ENCODE measurements at places on chromosomes 5 and 9. TPM values are rescaled to one million over a fixed set of nuclear protein-coding genes. Genes with fewer than 3 reads are reported as not detected.

- no peak for DNase-seq
These were observed 145.1 kb upstream of the RAI14 start for GRCh38 chr5:34511063-34511462.

- no peak for DNase-seq
These were observed 129.5 kb downstream of the TRIO start for GRCh38 chr5:14272548-14273205.

DNA sequence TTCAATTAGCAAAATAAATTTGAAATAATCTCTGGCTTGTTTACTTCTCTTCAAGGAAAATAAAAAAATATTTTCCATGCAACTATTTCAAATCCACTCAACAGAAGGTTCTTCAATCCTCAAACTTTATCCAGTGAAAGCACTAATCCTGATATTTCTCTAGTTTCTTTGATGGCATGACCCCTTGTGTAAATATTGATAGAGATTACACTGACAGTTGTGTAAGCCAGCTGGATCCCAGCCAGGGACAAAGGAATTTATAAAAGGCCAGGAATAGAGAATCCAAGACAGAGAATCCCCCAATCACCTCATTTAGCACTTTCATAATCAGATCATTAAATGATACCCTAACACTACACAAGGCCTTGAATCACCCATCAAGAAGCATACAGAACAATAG lies 135.2 kb downstream of the GNA14 start:
- no peak for DNase-seq

DNA sequence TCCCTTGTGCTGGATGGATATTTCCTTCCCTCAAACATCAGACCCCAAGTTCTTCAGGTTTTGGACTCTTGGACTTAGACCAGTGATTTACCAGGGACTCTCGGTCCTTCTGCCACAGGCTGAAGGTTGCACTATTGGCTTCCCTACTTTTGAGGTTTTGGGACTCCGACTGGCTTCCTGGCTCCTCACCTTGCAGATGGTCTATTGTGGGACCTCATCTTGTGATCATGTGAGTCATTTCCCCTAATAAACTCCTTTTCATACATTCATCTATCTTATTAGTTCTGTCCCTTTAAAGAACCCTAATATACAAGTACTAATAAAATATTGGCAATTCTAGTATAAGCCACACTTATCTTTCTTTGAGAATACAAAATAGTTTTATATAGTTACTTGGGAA lies 1078.9 kb downstream of the CDH12 start:
- DNase-seq = no peak

The CCDC183 gene
- total RNA-seq = not detected

GRCh38 chr9:117341151-117341550 lies 73.7 kb downstream of the ASTN2 start:
- no peak for DNase-seq

GRCh38 chr5:126097876-126098275 lies 325.3 kb upstream of the GRAMD2B start:
- DNase-seq = no peak

- DNase-seq = no peak
These were observed at the start of gene BRINP1 for GRCh38 chr9:119368681-119369581. BRINP1 (minus strand) TSS chr9:119369435; CDS start chr9:119313355, 56,080 bp downstream.

The TAS2R1 gene
- total RNA-seq = not detected

The FPGS gene
- total RNA-seq = 32.6 TPM

The BARHL1 gene
- total RNA-seq = not detected

- no peak for DNase-seq
These were observed 212.1 kb downstream of the TLR4 start for GRCh38 chr9:117916291-117916690.

DNA sequence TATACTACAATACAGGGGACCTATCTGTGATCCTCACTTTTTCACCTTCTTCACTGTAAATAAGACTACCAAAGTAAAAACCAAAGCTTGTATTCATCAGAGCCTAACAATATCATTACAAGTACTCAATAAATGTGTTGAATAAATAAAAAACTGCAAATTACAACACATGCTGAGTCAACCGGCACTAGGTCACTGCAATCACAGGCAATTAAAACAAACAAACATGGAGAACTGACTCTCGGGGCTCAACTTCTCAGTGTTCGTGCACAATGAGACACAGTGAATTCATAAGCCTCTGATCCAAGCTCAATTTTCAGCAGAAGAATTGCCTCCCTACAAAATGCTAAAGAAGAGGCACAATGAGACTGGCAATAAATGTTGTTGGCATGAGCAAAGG lies 69.2 kb downstream of the CDK5RAP2 start:
- DNase-seq = no peak

DNA sequence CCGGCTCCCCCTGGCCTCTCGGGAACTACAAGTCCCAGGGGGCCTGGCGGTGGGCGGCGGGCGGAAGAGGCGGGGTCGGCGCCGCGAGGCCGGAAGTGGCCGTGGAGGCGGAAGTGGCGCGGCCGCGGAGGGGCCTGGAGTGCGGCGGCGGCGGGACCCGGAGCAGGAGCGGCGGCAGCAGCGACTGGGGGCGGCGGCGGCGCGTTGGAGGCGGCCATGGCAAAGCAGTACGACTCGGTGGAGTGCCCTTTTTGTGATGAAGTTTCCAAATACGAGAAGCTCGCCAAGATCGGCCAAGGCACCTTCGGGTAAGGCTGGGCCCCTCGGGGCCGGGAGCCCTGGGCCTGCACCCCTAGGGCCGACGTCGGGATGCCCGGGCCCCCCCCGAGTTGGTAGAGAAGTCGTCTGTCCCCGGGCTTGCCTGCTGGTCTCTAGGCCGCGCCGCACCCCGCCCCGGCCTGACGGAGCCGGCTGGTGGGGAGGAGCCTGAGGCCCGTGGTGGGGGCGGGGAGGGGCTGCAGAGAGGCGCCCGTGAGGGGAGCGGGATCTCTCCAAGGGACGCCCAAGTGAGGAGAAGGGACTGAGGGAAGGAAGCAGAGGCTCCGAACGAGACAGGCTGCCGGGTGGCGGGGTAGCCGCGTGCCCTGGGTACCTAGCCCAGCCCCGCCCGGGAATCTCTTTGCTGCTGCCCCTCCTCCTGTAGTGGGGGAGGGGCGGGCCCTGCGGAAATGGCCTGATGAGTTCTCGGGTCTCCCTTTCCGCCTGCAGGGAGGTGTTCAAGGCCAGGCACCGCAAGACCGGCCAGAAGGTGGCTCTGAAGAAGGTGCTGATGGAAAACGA lies at the start of gene CDK9:
CDK9 (plus strand) TSS at position 102 of the 840 bp plus-strand sequence; CDS start at position 217, 115 bp downstream.
- peak; percentile 96 for DNase-seq
